ENCODE measurements at places on chromosomes 13 and 19.

DNA sequence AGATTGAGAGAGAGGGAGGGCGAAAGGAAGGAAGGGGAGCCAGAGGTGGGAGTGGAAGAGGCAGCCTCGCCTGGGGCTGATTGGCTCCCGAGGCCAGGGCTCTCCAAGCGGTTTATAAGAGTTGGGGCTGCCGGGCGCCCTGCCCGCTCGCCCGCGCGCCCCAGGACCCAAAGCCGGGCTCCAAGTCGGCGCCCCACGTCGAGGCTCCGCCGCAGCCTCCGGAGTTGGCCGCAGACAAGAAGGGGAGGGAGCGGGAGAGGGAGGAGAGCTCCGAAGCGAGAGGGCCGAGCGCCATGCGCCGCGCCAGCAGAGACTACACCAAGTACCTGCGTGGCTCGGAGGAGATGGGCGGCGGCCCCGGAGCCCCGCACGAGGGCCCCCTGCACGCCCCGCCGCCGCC lies at the start of gene TNFSF11:
Gene TNFSF11 (plus strand): TSS at position 142 of the 400 bp plus-strand sequence. CDS start 152 bp downstream, at position 294.
- DNase-seq: no peak

GRCh38 chr13:30465343-30465592 lies 468 bp downstream of the HMGB1 start:
- no peak for DNase-seq

DNA sequence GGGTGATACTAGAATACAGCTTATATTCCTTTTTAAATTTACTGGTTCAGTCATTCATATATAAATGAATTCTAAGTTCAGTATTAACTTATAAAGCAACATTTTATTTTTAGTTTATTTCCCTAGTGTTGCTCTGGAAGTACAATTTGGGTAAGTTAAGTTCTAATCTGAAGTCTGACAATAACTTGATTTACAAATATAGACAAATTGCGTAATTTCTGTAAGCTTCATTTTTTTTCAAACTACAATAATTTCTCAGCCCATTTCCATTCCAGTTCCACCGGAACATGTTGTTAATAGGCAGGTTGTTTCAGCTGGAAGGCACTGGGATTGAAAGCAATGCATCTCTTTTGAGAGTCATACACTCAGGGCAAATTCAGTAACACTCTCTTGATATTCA lies 2000.7 kb downstream of the OLFM4 start:
- DNase-seq: no peak

DNA sequence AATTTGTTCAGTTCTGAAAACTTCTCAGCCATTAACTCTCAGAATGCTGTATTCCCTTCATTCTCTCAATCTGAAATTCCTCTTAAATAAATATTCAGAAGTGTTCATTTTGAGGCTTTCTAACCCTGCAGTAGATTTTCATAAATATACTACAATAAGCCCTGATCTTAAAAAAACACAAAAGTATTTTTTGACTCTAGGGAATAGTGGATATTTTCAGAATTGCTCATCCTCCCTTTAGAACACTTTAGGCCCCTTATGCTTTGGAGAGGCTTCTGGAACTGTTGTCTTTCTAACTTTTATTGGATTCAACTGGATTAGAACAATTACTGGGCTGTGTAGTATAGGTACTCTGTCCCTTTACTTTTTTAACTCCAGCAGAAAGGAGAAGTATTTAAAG lies 1662.6 kb upstream of the MIR17HG start:
- no peak for DNase-seq

- no peak for DNase-seq
Observed at GRCh38 chr13:79986890-79987289, 354.0 kb downstream of the SPRY2 start.

DNA sequence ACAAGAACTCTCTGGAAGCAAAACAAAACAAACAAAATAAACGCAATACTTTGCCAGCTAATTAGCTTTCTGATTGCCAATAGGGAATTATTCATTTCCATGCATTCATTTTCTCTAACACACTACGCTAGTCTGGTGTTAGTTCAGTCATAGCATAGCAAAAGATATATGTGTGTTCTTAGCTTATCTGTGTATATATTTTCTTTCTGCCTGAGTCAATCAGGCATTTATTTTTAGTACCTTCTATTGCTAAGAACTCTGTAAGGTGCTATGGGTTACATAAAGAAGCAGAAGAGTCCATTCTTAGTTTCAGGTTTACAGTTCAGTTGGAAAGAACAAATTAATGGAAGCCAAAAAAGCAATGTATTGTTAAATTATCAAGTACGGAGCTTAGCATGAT lies 490.9 kb downstream of the KLF5 start:
- DNase-seq: no peak

GRCh38 chr19:42420055-42420544 lies 7.1 kb downstream of the LIPE start:
- DNase-seq: peak; percentile 40
